SK-N-SH (cell line): ENCODE measurements at places on chromosomes 2 and 18. TPM values are rescaled to one million over a fixed set of nuclear protein-coding genes. Genes with fewer than 3 reads are reported as not detected.

DNA sequence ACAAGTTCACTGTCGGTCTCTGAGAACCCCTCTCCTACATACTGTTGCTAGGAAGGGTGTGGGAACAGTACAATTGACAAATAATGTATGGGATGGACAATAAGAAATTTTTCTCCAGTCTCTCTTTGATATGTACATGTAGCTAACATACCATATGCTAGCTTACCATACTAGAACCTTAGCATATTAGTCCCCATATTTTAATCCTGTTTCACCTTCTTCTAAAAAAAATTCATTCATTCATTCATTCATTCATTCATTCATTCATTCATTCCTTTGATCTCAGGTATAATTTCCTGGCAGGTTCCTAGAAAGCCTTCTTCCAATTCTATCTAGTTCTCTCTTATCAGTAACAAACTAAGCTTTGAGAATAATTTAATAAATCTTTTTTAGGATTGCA, 62.2 kb downstream of the TTC21B start:
- no peak for DNase-seq
- no peak overlapping the region for H3K4me3 ChIP-seq
- H3K27ac ChIP-seq = no peak overlapping the region
- H3K36me3 ChIP-seq = peaks cover 62% of the 10 kb centered on the region
- no peaks in the 10 kb centered on the region for H3K27me3 ChIP-seq
- H3K4me1 ChIP-seq = no peaks in the 10 kb centered on the region

- no peak for DNase-seq
- no peaks in the 10 kb centered on the region for H3K27me3 ChIP-seq
- H3K36me3 ChIP-seq = no peaks in the 10 kb centered on the region
- no peak overlapping the region for H3K27ac ChIP-seq
These were observed 30.1 kb upstream of the FAM117B start for GRCh38 chr2:202604699-202605098.

GRCh38 chr2:49032126-49032525, 122.2 kb downstream of the FSHR start:
- H3K4me3 ChIP-seq = no peak overlapping the region
- no peaks in the 10 kb centered on the region for H3K4me1 ChIP-seq
- H3K36me3 ChIP-seq = no peaks in the 10 kb centered on the region
- no peak overlapping the region for H3K27ac ChIP-seq

DNA sequence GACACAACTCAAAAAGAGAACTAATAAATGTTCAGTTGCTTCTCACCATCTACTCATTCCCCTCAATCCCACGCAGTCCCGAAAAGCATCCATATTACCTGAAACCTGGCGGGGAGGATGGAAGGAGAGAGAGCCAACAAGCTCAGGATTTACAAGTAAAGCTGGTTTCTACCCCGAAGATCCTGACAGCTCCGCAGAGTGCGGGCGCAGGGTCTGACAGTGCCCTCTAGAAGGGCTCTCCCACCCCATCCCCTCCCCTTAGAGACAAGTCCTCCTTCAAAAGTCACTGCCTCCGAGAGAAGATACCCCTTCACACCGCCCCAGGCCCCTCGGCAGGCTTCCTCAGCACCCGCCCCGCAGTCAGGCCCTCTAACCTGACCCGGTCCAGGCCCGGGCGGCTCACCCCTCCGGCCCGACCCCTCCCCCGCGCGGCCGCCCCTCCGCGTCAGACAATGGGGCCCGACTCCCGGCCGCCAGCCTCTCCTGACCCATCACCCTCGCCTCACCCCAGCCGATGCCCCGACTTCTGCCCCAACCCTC, 550 bp downstream of the RAB1A start:
- DNase-seq = peak; percentile 67
- H3K27ac ChIP-seq = peak overlapping the region; percentile 85
- H3K4me3 ChIP-seq = peak overlapping the region; percentile 91
- H3K27me3 ChIP-seq = no peaks in the 10 kb centered on the region
- H3K36me3 ChIP-seq = no peaks in the 10 kb centered on the region

GRCh38 chr18:9048808-9049494, 53.5 kb upstream of the NDUFV2 start:
- H3K36me3 ChIP-seq = no peaks in the 10 kb centered on the region
- no peak for DNase-seq
- H3K27me3 ChIP-seq = no peaks in the 10 kb centered on the region

- H3K27ac ChIP-seq = no peak overlapping the region
- no peaks in the 10 kb centered on the region for H3K4me1 ChIP-seq
- no peak overlapping the region for H3K4me3 ChIP-seq
- H3K27me3 ChIP-seq = no peaks in the 10 kb centered on the region
These were observed 37.9 kb downstream of the LNPK start for GRCh38 chr2:175964195-175964594.

DNA sequence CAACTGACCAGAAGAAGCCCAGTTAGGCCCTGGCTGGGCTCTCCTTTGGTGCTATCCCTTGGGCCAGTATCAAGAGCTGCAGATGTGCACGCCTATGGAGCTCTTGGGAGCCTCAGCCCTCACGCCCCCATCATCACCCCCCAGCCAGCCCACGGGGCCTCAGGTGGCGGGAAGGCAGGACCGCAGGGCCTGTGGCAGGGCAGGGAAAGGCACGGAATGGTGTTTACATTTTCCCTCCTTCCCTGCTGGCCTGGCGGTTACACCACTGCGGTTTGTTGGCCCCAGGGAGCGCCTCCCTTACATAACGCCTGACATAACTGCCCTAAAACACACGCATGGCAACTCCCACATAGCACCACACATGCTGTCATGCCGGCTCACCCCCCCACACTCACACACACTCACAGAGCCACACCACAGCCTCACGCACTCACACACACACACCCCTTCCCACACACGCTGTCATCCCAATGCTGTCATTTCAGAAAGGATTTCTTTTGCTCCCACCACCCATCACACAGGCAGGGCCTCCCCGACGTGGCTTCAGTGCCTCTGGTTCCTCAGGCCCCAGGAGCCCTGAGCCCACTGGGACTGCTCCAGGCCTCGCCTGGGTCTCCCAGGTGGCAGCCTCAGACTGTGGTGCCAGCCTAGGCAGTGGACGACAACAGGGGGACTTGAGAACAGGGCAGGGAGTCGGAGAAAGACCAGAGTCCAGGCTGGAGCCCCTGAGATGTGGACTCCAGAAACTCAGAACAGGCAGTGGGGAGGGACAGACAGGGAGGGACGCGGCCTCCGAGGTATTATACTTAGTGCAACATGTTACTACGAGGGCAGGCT, 15.7 kb downstream of the ZFP36L2 start:
- DNase-seq = no peak
- H3K4me3 ChIP-seq = no peak overlapping the region
- no peaks in the 10 kb centered on the region for H3K36me3 ChIP-seq
- no peaks in the 10 kb centered on the region for H3K4me1 ChIP-seq

GRCh38 chr18:22052405-22053105, 116.8 kb upstream of the GATA6 start:
- no peak overlapping the region for H3K4me3 ChIP-seq
- peaks cover 31% of the 10 kb centered on the region; the same call in 1 of the 2 replicates for H3K27me3 ChIP-seq
- no peak overlapping the region for H3K27ac ChIP-seq

GRCh38 chr2:190344276-190344827, 963 bp downstream of the INPP1 start:
- peak overlapping the region; percentile 74 for H3K4me3 ChIP-seq
- peaks cover 9% of the 10 kb centered on the region for H3K4me1 ChIP-seq
- H3K27me3 ChIP-seq = no peaks in the 10 kb centered on the region
- no peak for DNase-seq
- H3K27ac ChIP-seq = peak overlapping the region; percentile 29; the same call in 1 of the 2 replicates
- no peaks in the 10 kb centered on the region for H3K36me3 ChIP-seq

- no peaks in the 10 kb centered on the region for H3K36me3 ChIP-seq
- no peaks in the 10 kb centered on the region; the same call in 1 of the 2 replicates for H3K4me1 ChIP-seq
These were observed 72.9 kb downstream of the DCDC2C start for GRCh38 chr2:3776311-3776710.

DNA sequence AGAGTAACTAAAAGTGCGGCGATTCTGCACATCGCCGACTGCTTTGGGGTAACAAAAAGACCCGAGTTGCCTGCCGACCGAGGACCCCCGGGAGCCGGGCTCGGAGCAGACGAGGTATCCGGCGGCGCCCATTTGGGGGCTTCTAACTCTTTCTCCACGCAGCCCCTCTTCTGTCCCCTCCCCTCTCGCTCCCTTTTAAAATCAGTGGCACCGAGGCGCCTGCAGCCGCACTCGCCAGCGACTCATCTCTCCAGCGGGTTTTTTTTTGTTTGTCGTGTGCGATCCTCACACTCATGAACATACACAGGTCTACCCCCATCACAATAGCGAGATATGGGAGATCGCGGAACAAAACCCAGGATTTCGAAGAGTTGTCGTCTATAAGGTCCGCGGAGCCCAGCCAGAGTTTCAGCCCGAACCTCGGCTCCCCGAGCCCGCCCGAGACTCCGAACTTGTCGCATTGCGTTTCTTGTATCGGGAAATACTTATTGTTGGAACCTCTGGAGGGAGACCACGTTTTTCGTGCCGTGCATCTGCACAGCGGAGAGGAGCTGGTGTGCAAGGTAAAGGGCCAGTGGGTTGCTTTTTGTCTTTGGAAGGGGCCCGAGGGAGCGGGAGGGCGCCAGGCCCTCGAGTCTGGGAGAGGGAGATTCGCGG, 1.4 kb downstream of the TRIB2 start:
- peak overlapping the region; percentile 98 for H3K4me3 ChIP-seq
- DNase-seq = peak; percentile 75
- H3K36me3 ChIP-seq = peaks cover 2% of the 10 kb centered on the region; the same call in 1 of the 2 replicates
- H3K4me1 ChIP-seq = peaks cover 37% of the 10 kb centered on the region
- H3K27me3 ChIP-seq = no peaks in the 10 kb centered on the region

- DNase-seq = no peak
- H3K4me3 ChIP-seq = no peak overlapping the region
- peaks cover 3% of the 10 kb centered on the region for H3K4me1 ChIP-seq
- H3K27me3 ChIP-seq = no peaks in the 10 kb centered on the region
These were observed 6.0 kb downstream of the HADHA start for GRCh38 chr2:26238311-26238958.

GRCh38 chr2:181308766-181309515, 148.2 kb upstream of the ITGA4 start:
- H3K27ac ChIP-seq = no peak overlapping the region
- peaks cover 5% of the 10 kb centered on the region; the same call in 1 of the 2 replicates for H3K4me1 ChIP-seq
- H3K36me3 ChIP-seq = no peaks in the 10 kb centered on the region

GRCh38 chr2:204625135-204625534, 79.9 kb downstream of the PARD3B start:
- peak; percentile 9 for DNase-seq
- H3K27me3 ChIP-seq = no peaks in the 10 kb centered on the region

DNA sequence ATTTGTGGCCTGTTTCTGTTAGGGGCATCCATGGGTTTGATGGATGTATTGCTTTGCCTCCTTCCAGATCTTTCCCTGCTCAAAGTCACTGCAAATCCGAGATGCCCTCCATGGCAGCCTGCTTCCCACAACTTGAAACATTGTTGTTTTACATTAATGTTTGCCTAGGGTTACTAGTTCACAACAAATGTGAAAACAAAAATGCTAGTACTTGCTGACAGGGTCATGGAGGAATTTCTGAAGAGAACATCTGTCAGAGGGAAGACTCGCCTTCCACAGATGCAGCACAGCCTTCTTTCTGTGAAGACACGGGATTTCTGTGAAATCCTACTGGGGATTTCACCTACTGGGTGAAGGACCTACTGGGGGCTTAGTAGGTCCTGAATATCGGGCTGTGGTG, 260.0 kb upstream of the FN1 start:
- H3K27me3 ChIP-seq = no peaks in the 10 kb centered on the region
- H3K36me3 ChIP-seq = peaks cover 5% of the 10 kb centered on the region
- no peak overlapping the region for H3K4me3 ChIP-seq
- DNase-seq = no peak
- no peaks in the 10 kb centered on the region; the same call in 1 of the 2 replicates for H3K4me1 ChIP-seq

DNA sequence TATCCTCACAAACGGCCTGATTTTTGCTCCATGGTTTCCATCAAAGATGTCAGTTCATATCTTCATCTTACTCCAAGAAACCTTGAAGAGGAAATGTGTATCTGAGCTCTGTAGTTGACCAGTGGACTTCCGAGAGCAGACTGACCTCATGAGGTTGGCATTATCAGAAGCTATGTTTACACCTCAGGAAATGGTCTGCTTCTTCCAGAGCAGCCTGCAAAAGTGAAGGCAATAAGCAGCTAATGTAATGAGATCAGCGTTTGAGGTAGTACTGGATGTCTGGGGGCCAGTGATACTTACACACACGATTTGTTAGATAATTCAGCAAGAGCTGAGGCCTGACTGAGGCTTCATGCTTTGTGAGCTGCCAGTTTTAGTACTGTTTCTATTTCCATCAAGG, 189.7 kb downstream of the LRRTM1 start:
- H3K36me3 ChIP-seq = no peaks in the 10 kb centered on the region
- DNase-seq = no peak
- H3K4me1 ChIP-seq = no peaks in the 10 kb centered on the region
- H3K4me3 ChIP-seq = no peak overlapping the region
- H3K27me3 ChIP-seq = no peaks in the 10 kb centered on the region

DNA sequence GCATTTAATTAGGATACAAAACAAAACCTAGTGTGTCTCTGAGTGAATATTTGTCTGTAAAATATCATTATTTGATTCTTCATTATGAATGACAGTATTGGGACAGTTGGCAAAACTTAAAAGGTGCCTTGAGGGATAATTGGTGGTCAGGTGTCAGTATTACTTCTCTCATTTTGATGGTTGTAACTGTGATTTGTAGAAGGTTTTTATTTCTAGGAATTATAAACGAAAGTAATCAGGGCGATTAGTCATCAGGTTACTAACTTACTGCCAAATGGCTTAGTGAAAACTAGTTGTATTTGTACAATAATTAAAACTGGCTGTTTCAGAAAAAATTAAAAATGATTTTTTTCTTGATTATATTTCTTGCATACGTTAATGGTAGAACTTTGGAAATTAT, 117.6 kb downstream of the BIRC6 start:
- H3K27ac ChIP-seq = no peak overlapping the region
- no peak overlapping the region for H3K4me3 ChIP-seq
- H3K27me3 ChIP-seq = no peaks in the 10 kb centered on the region
- DNase-seq = no peak

DNA sequence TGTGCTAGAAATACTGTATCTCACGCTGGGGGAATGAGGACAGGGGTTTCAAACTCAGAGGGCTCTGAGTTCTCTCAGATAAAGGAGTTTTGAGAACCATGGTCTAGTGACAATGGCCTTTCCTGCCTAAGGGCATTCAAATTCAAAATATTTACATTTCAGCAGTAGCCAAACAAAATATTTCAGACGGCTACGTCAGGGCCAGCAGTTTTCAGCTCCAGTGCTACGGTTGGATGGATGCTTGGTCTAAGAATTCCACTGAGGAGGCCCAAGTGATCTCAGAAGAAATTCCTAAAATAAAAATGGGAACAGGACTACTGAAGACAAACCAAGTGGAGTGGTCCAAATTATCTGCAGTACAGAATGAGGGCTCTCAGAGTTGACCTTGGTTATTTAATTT, 41.1 kb upstream of the SCG2 start:
- H3K36me3 ChIP-seq = no peaks in the 10 kb centered on the region
- no peaks in the 10 kb centered on the region for H3K27me3 ChIP-seq
- no peak for DNase-seq
- H3K27ac ChIP-seq = no peak overlapping the region
- H3K4me1 ChIP-seq = peaks cover 2% of the 10 kb centered on the region; the same call in 1 of the 2 replicates
- no peak overlapping the region for H3K4me3 ChIP-seq

- no peaks in the 10 kb centered on the region; the same call in 1 of the 2 replicates for H3K27me3 ChIP-seq
- no peaks in the 10 kb centered on the region for H3K36me3 ChIP-seq
- H3K4me1 ChIP-seq = no peaks in the 10 kb centered on the region
These were observed 139.9 kb upstream of the SLC8A1 start for GRCh38 chr2:40591774-40592173.

The DES gene
- 0.21 and 0.28 TPM in 2 replicates for polyA plus RNA-seq

The FHOD3 gene
- polyA plus RNA-seq = 10.9 and 11.6 TPM in 2 replicates

The CAPN14 gene
- 0.08 and 0.11 TPM in 2 replicates for polyA plus RNA-seq

The MYO3B gene
- polyA plus RNA-seq = not detected in 2 replicates

The MAP4K3 gene
- polyA plus RNA-seq = 8.8 and 11.1 TPM in 2 replicates

The C2orf78 gene
- 0.02 and 0.06 TPM in 2 replicates for polyA plus RNA-seq

The GCG gene
- polyA plus RNA-seq = not detected in 2 replicates

The TFCP2L1 gene
- not detected in 2 replicates for polyA plus RNA-seq

The KCNF1 gene
- 0.16 and 0.23 TPM in 2 replicates for polyA plus RNA-seq

The TCF23 gene
- not detected in 2 replicates for polyA plus RNA-seq
